ENCODE measurements at places on chromosomes 3 and 15.
A peak's percentile ranks its signal among the peaks of the same experiment; 100 is the strongest.

- peak; percentile 84 for DNase-seq
These were observed 44.0 kb upstream of the ETV5 start for GRCh38 chr3:186152889-186153292.

- no peak for DNase-seq
These were observed 26.5 kb downstream of the LYSMD4 start for GRCh38 chr15:99706557-99707303.

- DNase-seq: peak; percentile 82
These were observed 40.4 kb downstream of the WHAMM start for GRCh38 chr15:82849556-82850512.

- no peak for DNase-seq
These were observed 102.1 kb upstream of the NECTIN3 start for GRCh38 chr3:110969229-110970211.

- no peak for DNase-seq
These were observed 573.8 kb upstream of the NAALADL2 start for GRCh38 chr3:174285242-174285864.

GRCh38 chr15:96307856-96308394 lies 22.6 kb upstream of the NR2F2 start:
- DNase-seq: no peak

DNA sequence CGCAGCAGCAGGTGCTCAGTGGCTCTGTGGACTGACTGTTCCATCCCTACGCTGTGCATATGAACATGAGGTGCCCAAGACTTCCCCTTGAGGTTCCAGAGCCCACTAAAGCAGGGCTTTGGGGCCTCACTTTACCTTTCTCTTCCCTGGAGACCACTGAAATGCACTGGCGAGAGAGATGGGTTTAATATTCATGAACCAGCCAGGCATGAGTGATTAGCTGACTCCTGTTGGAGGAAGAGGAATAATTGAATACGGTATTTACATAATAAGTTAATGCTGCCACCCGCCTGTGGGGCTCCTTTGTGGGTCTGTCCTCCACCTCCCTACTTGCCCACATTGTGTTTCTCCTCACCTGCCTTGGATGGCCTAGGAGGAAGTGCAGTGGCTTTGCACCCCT lies 263.4 kb downstream of the TLE3 start:
- no peak for DNase-seq

DNA sequence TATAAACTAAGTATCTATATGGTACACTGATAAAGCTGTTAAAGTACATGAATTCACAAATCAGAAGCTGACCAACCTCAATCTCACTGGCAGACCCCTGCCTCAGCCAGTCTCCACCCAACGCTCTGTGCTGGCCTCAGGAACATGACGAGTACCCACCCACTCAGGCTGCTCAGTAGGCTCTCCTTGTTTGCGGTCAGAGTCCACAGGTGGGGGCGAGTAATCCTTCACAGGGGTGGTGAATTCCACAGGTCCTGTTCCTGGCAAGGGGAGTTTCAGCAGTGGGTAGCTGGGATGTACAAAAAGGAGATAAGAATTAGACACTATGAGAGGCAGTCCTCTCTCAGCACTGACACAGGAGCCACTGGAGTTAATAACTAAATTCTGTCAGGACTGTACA lies 40.9 kb downstream of the SCAP start:
- DNase-seq: no peak
